NCI-H510A (cell line): ENCODE measurements at places on chromosomes 6 and 20.

DNA sequence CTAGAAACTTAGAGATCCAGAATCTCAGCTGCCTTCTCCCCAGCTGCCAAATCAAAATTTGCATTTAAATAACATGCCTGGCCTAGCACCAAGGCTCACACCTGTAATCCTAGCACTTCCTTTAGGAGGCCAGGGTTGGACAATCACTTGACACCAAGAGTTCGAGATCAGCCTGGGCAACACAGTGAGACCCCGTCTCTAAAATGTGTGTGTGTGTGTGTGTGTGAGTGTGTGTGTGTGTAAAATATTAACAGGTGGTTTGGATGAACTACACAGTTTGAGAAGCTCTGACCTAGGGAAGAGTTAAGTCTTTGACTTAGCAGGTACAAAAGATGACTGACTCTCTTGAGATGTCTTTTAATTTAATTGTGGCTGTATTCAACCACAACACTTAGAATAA lies 20.2 kb upstream of the CD2AP start:
- DNase-seq, result no peak

DNA sequence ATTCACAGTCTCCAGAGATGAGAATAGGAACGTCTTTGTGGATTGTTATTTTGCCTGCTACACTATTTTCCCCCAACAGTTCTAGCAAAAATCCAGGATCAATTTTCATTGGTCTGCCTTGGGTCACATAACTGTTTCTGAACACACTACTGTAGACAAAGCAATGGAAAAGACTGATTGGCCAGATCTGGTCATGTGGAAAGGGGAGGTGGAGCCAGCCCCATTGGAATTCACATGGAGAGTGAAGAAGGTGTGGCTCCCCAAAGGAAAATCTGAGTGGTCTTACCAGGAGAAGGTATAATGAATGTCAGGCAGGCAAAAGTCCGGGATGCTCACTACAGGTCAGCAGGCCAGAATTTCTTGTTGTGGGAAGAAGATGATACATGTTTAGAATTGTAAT lies 9.5 kb upstream of the TP53RK start:
- DNase-seq, result no peak

GRCh38 chr6:48978016-48978415 lies 485.0 kb downstream of the MMUT start:
- no peak for DNase-seq

DNA sequence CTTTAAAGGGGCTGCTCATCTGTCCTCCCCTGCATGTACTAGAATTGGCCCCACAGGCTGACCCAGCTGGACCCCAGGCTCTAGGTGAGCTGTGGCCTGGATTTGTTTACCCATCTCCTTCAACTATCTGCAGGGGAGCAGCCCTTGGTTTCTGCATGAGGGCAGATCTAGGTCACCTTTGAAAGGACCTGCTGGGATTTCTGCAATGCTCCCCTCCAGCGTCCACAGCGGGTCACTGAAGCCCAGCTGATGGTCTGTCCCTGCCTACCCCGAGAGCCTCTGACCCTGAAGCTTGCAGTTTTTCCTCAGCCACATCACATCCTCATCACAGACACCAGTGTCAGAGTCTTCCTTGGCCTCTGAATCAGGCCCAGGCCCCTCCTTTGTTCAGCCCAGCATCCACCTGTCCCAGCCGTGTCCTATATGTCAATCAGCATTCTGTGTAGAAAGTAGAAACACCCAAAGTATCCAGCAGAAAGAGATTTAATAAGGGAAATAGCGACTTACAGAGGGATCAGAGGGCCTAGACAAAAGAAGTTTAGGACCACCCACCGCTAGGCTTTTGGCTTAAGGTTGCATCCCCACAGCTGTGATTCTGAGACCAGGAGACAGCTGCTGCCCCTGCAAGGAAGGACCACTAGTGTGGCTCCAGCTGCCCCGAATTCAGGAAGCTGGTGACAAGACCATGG lies 243.1 kb downstream of the LRFN2 start:
- DNase-seq, result no peak

DNA sequence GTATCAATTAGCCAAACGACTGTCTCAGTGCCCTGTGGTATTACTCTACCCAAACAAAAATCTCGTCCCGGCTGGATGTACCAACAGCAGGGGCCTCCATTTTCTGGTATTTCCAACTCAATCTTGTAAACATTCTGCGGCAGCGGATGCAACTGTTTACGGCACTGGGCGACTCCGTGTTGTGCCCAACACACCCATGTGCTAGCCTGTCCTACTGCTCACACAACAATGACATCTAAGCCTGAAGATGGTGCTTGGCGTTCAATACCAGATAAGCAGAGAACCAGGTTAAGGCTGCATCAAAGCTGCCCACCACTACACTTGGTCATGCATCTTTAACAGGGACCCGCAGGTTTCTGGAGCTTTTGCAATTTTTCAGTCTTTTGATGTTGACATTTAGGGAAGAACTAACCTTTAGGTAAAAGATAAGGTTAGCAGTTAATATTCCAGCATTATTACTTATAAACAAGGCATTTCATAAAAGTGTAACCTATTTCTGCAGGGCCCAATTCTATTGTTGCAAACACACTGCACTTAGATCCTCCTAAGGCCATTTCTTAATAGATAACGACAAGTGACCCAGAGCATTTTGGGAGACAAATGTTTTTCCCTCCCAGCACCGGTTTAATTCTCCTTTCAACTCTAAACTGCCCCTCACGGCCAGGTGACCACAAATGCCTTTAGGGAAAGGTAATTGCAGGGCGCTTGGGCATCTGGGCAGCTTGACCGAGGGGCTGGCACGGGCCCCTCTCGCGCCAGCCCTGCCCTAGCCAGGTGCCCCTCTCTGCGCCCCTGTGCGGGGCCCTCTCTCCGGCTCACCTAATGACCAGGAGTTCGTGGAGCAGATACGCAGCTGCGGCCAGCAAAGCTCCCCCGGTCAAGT lies 945 bp downstream of the FAXC start:
- DNase-seq, result no peak

DNA sequence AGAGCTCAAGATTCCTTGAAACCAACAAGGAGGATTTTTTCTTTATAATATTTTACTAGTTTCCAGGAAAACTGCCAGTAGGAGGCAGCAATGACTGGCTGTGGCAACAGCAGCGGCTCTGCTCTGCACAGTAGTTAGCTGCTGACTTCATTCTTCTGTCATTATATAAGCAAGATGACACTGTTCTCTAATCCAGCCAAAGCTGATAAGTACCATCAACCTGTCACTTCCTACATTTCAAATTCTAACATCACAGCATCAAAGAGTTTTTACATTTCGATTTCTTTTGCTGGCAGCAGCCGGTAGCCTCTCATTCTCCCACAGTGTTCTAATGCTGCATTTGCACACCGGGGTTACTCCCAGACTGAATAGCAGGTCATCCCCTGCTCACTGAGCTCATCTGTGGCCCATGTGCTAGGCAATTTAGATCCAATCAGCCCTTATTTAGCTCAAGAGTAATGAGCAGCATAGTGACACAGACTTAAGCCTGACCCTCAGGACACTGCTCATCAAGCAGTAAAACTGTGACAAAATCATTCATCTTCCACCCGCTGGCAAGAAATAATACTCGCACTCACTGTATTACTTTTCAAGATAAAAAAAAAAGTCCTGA lies 67.8 kb downstream of the MMS22L start:
- no peak for DNase-seq

- peak; percentile 47 for DNase-seq
These were observed 113.9 kb upstream of the PRSS16 start for GRCh38 chr6:27133281-27134227.

GRCh38 chr20:37347891-37348791 lies 2.2 kb downstream of the SRC start:
- DNase-seq, result no peak

DNA sequence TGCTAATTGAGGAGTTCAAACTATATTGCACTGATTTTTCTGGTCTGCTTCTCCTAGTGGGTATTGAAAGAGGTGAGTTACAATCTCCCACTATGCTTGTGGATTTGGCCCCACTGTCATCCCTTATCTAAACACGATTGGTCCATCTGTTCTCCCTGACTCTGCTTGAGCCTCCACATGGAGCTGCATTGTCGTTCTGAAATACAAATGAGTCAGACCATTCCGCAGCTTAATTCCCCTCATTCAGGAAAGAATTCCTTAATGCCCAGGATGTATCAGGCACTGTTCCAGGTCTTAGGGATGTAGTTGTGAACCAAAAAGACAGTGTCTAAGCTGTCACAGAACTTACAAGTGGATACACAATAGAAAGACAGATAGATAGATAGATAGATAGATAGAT lies 461.9 kb downstream of the QKI start:
- DNase-seq, result no peak

DNA sequence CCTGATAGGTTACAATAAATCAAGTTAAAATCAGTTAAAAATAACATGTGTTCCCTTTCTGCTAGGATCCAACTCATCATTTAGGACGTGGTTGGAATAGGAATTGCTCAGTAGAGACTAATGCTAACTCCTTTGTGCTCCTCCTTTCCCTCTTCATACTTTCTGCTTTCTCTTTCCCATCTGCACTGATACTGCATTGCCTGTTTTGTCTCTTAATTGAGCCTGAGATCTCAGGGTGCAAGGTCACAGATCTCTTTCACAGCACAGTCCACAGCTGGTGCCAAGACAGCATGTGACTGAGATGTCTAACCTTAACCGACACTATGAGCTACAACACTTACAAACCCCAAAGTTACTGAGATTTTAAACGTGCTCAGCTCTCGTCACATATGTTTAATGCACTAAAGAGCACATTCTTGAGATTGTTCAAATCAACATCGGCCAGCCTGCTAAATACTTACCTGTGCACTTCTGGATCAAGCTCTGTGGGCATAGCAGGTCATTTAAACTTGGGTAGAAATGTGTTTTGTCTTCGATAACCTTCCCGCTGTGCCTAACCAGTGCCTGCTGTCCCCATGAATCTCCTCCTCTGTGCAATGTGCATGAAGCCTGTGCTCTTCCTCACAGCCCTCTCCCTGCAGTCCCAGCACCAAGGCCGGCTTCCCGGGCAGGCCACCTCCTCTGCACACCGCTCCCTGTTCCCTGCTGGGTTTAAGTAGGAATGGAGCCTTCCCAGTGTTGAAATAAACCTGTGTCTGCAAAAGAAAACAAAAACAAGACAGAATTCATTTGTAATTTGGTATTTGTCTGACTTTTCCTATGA lies 39.6 kb upstream of the AFDN start:
- DNase-seq, result no peak

DNA sequence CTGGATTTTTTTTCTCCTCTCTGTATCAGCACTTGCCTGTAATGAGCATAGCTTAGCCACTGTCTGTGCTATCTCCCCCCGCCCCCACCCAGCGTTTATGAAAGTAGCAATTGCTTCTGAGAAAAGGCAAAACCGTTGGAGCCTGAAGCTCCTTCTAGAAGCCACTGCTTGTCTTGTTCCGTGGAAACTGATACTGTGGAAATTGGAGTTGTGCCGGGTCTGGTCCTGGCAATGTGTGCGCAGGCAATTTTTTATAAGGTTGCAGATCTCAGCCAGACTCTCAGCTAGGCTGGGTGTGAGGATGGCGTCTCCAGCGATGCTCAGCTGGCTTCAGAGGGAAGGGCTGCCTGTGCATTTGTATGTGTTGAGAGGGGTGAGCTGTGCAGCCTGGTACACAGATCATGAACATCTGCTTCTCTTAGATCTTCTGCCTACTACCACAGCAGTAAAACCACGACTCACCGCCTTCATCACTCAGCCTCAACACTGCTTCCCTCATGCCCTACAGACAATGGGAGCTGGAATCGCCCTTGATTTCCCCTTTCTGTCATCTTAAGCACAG lies 72.4 kb upstream of the GTSF1L start:
- DNase-seq, result no peak

DNA sequence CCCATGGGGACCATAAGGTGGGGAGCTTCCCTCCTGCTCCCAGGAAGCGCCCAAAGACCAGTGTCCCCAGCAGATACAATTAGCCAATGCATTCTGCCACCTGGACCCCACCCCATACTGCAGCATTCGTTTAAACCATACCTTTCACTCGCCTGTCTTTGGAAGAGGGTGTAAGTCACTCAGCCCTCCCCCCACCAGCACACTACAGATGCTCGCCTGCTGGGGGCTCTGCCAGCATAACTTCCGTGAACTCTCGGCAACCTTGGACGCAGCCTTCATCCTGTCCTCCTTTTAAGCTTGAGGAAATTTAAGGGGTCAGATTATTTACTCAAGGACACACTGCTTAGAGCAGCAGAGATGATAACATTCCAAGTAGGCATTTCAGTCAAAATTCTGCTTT lies 94.4 kb upstream of the NAA20 start:
- no peak for DNase-seq

DNA sequence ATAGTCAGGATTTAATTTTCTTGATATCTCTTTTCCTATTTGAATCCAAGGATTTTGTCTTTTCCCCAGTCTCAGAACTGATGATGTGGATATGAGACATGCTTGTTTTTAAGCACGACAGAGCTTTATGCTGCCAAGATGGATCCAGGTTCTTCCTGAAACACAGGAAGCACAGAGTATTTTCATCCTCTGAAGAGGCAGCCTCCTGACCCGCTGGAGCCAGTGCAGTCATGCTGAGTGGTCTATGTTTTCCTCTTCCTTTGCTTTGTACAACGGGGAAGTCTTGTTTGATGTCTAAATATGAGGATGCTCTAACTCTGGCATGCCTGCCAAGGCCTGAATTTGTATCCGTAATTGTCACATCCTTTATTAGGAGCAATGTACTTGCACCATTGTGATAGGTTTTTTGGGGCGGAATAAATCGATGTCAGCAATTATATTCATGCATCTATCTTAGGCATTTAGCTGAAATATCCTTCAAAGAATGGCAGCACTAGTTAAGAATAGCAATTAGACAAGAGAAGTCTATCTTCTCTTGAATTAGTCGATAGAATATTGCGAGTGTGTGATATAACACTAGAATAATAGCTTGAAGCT lies 407.1 kb upstream of the JAG1 start:
- no peak for DNase-seq

- no peak for DNase-seq
These were observed 42.6 kb upstream of the TMEM170B start for GRCh38 chr6:11494786-11495564.

DNA sequence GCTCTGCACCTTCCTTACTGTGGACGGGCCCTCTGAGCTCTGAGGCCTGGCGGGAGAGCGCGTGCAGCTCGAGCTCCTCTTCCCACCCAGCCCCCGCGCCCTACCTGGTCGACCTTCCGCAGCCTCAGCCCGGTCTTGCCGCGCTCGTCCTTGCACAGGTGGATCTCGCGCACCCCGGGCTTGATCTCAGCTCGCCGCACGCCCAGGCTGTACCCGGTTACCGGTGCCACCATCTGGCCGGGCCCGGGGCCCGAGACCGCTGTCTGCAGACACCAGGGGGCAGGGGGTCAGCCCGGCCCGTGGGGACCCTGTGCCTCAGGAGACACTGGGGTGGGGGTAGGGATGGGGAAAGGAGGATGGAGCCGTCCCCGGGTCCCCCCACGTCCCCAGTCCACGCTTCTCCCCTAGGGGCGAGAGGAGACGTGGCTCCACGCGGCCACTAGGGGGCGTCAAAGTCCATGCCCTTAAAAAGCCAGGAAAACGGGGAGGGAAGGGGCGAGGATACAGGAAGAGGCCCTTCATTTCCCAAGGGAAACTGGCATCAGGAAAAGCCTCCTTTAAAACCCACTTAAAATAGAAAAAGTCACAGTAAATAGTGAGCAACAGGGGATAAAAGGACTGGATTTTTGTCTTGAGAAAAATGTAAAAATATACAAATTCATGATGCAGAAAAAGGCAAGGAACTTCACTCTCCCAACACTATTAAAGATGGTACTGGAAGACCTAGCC lies 15.5 kb downstream of the SDCBP2 start:
- DNase-seq, result peak; percentile 48
